ENCODE measurements at places on chromosomes 16 and 17.
A peak's percentile ranks its signal among the peaks of the same experiment; 100 is the strongest.

DNA sequence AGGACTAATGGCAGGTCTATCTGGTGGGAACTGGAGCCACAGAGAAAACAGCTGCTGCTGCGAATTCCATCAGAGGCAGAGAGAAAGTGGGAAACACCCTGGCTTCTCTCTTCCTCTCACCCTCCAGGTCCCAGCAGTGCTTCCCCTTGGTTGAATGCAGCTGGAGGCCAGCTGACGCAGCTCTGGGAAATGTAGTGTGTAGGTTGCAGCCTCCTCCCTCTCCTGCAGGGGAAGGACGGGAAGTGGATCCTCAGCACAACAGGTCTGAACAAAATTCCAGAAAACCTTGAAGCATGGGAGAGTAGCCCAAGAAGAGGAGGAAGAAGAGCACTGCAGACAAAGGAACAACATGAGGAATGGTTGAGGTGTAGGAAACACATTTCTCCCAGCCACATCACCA is 67.8 kb upstream of the MMP2 start:
- DNase-seq = no peak

DNA sequence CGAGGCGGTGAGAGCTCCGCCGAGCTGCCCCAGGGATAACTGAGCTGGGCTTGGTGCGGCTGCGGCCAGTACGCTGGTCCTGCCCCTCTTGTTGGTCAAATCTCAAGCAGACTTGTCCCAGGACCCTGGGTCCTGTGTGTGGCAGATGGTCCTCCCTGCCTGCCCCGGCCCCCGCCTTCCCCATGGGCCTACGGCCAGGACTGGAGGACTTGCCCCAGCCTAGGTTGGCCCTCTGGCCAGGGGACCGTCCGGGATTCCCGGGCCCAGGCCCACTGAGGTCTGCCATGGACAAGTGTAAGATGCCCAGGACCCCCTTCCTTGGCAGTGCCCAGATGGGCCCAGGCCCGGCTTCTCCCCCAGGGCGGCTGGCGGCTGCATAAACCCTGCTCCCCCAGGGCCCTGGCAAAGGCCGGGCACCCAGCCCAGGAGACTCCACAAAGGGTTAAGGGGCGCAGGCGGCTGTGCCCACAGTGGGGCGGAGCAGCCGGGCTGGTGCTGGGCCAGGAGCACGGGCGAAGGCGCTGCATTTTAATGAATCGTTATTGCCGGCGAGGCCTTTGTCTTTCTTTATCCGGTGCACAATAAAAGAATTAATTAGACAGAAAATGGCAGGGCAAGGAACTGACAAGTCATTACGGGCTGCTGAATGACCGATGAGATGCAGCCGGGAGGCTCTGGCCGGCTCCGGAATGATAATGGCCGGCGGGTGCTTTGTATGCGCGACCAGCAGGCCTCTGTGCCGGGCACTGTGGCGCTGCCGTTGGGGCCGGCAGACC is 9.1 kb downstream of the SOX8 start:
- DNase-seq = no peak

DNA sequence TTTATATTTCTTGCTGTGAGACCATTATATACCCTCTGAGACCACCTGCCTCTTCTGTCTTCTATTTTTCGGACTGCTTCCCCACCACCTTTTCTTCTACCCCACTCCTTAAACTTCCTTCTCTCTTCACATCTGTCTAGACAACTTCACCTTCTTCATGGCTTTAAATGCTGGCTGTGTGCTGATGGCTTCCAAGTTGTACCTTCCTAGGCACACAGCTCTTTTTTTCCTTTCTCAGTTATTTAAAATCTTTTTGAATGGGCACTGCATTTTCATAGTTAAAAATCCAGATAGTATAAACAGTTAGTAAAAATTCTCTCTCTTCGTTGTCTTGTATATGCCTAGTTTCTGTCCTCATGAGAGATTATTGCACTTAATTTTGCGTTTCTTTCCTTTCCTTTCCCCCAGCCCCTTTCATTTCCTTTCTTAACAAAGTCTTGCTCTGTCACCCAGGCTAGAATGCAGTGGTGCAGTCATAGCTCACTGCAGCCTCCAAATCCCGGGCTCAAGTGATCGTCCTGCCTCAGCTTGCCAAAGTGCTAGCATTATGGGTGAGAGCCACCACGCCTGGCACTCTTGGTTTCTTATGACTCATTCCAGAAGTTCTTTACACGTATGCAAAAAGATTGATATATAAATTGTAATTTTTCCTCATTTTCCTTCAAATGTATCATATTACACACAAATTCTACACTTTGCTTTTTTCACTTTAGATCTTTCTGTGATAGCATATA is 114.3 kb downstream of the NPIPB5 start:
- DNase-seq = no peak

GRCh38 chr17:63751806-63752205 is 10.2 kb upstream of the STRADA start:
- no peak for DNase-seq

- DNase-seq = peak; percentile 10
These were observed at the start of gene ZPBP2 for GRCh38 chr17:39867880-39868553. ZPBP2 (plus strand) TSS chr17:39868202; CDS start chr17:39868355, 153 bp downstream.

- DNase-seq = peak; percentile 44
These were observed 985 bp upstream of the SLFN12 start for GRCh38 chr17:35433075-35433894.

DNA sequence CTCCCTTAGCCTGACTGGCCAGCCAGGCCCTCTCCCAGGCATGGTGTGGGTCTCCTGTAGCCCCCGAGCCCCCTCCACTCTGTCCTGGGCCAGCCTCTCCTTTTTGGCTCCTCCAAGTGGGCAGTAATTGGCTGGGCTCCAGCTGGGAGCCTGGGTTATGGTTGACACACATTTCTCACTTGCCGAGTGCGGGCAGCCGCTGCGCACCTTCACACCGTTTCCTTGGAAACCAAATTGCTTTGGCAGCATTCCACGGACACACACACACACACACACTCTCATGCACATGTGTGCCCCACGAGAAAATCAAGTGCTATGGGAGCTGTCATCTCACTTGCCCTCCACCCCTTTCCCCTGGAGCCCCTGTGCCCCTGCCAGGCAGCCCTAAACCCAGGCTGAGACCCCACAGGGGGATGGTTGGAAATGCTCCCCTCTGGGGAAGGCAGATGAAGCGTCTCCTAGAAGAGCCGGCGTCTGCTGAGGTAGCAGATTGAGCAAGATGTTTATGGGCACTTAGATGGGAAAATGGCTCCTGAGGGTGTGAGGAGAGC is 402.7 kb upstream of the TNRC6C start:
- DNase-seq = no peak

DNA sequence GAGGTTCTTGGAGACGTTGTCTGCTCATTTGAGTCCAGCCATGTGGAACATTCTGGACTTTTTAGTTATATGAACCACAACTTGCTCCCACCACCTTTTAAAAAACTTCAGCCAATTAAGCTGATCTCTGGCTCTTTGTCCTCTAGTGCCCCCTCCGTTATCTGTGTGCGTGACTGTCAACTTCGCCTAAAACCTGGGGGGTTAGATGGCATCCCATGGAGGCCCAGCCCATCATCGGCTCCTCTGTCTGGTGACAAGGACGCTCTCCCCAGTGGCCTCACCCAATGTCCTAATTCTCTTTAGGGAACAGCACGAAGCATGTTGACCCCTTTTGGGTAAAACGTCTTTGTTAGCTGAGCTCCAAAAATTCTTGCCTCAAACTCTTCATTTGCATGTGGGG is 341.0 kb upstream of the TNRC6C start:
- no peak for DNase-seq

GRCh38 chr17:8944748-8945147 is 20.8 kb downstream of the PIK3R5 start:
- no peak for DNase-seq

DNA sequence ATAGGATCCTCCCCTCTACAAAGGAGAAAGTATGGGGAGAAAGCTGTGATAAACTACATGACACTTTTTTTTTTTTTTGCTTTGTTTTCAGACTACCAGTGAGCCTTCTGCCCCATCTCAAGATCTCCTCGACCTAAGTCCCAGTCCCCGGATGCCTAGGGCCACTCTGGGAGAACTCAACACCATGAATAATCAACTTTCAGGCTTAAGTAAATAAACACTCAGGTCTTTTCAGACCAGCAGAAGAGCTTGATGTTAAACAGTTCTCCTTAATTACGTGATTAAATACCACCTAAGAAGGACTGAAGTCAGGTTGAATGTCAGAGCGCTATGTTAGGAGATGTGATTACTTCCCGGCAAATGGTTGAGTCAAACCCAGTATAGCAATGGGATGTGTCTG is 31.4 kb downstream of the COX11 start:
- no peak for DNase-seq

GRCh38 chr17:79819534-79820276 is 19.5 kb downstream of the CBX4 start:
- DNase-seq = no peak

DNA sequence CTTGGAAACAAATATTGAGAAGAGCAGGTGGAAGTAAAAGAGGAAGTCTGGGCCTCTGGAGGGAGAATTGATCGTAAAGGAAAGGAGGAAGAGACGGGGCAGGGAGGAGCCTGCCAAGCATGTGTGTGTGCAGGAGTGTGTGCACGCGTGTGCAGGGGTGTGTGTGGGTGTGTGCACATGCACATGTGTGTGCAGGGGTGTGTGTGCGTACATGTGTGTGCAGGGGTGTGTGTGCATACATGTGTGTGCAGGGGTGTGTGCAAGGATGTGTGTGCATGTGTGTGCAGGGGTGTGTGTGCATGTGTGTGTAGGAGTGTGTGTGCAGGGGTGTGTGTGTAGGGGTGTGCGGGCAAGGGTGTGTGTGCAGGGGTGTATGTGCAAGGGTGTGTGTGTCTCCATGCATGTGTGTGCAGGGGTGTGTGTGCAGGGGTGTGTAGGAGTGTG is 10.0 kb downstream of the CEP295NL start:
- no peak for DNase-seq

- no peak for DNase-seq
These were observed 19.5 kb downstream of the MARVELD3 start for GRCh38 chr16:71645450-71645849.

DNA sequence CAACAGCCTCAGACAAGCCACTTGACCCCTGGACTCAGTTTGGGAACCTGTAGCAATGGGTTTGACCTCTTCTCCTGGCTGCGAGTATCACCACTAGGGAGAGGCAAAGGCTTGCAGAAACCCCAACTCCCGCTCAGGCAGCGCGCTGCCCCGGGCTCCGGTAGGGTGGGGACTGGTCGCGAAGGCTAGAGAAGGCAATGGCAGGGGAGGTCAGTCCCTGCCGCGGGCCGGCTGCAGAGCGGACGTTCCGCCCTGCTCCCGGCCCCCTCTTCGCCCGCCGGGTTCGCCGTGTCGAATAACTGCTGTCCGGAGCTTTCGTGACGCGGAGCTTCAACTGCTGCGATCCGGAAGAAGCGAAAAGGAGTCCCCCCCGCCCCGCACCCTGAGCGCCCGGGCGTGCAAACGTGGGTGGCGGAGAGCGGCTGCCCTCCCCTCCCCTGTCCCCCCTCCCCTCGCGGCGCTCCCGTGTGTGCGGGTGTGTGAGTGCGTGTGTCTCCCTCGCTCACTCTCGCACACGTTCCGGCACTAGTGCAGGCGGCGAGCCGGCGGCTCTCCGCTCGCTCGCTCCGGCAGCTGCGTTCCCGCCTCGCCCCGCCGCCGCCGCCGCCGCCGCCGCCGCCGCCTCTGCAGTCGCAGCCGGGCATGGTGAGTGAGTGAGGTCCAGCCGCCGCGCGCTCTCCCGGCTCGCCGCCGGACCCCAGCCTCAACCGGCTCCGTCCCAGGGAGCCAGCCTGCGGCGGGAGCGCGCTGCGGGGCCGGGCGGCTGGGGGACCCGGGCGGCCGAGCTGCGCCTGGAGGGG is 772 bp upstream of the SHISA6 start:
- no peak for DNase-seq

DNA sequence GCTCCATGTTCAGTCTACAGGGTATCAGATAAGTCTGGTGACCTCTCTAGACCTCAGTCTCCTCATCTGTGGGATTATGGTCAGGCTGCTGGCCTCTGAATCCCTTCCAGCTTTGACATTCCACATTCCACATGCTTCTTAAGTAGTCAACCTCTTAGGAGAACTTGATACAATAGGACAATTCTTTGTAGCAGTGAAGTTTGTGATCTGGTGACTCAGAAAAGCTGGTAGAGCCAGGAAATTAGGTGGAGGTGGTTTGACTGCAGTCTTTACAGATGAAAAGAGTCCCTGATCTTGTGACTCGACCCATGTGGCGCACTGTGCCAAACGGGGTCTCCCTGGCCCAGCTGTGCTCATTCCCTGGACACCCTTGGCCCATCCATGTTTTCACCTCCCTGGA is 147.8 kb downstream of the NTN1 start:
- DNase-seq = no peak

DNA sequence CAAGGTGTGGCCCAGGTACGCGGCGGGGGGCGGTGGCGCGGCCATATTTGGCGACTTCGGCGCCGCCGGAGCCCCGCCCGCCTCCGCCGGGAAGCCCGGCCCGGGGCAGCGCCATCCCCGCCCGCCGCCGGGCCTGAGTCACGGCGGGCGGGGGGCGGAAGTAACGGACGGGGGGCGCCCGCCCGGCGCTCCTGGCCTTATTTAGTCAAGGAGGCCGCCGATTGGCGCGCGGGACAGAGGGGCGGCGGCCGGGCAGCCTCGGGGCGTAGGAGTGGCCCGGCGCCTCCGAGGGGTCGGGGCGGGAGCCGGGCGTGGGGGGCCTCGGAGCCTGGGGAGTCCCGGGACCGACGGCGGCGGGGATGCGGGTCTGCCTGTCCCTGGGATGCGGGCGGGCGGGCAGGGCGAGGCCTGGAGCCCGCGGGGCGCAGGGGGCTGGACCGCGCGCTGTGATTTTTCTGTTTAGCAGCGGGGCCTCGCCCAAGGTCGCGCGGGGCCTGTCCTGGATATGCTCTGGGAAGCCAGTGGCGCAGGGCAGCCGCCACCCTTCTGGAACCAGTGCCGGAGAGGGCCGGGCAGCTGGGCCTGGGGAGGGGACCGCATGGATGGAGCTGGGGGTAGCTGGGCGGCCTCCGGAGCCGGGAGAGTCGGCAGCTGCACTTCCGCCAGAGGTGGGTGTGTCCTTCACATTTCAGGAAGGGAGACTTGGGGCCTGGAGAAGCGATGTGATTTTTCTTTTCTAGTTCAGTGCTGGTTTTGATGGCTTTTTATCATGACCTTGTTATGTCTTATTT is 2.3 kb upstream of the ACTG1 start:
- peak; percentile 77 for DNase-seq

GRCh38 chr16:20181416-20181815 is 107.7 kb upstream of the GPR139 start:
- no peak for DNase-seq

DNA sequence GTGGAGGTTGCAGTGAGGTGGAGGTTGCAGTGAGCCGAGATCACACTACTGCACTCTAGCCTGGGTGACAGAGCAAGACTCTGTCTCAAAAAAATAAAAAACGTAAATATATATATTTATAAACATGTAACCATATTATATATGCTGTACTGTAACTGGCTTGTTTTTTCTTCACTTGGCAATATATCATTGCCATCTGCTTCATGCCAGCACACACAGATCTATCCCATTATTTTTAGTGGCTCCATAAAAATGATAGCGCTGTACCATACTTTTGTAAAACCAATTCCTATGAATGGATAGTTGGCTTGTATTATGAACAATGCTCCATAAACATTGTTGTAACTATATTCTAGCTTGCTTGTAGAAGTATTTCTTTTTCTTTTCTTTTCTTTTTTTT is 49.5 kb downstream of the GPRC5B start:
- no peak for DNase-seq

GRCh38 chr16:10646581-10647263 is 48.0 kb downstream of the TEKT5 start:
- DNase-seq = no peak

GRCh38 chr17:73290399-73291259 is 21.2 kb downstream of the CDC42EP4 start:
- DNase-seq = no peak
